Stimulated activated CD4-positive, alpha-beta T cell treated with anti-CD3 and anti-CD28 coated beads, TNF-alpha, amount 100 ng/mL, for 48 hours (primary cell): ENCODE measurements at places on chromosomes 2 and 18.

- DNase-seq = no peak
Measured at GRCh38 chr2:105788670-105789290, 44.1 kb downstream of the NCK2 start.

GRCh38 chr2:179050755-179051154, 818 bp upstream of the CCDC141 start:
- DNase-seq = no peak

DNA sequence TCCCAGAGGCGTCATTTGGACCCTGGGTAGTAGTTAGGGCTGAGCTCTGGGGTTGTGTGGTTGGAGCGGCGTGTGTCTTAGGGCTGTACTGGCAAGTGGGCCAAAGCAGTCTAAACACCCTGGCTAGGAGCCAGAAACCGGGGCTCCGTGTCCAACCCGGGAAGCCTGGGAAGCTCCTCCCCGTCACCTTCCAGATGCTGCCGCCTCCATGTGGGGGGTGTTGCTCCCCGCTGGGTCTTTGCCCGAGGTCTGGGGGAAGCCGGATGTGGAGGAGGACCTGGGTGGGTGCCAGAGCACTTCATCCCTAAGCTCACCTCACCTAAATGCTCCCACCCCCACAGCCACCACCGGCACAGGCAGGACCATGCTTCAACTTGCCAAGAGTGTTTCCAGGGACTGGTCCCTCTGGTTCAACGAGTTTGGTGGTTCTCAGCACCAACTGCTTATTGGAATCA, 25.4 kb downstream of the TET3 start:
- DNase-seq = no peak

DNA sequence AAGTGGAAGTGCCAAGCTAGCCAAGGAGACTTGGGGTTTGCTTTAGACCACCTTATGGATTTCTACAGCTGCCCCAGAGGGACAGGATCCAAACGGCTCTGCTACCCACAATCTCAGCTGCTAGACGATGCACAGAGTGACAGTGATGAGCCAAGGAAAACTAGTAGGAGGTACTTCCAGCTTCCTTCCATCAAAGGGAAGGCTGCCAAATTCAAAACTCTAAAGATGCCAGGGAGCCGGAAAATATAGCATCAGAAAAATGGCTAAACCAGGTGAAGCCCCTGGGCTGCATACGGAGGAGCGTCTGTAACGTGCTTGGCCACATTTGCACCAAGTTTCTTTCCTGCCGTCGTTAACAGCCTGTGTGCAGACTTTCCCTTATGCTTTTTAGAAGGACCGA, 245.5 kb upstream of the ZNF521 start:
- no peak for DNase-seq

DNA sequence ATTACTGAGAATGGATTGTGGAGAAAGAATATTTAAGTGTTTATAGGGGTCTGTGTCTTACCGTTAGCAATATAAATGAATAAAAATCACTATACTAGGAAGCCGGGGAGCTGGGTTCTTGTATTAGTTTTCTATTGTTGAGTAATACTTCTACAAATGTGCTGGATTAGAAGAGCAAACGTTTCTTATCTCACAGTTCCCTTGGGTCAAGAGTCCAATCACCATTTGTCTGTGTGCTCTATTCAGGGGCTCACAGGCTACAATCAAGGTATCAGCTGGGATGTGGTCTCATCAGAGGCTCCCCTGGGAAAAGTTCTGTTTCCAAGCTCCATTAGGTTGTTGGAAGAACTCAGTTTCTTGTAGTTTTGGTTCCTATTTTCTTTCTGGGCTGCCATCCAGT, 790.9 kb downstream of the CNTNAP5 start:
- no peak for DNase-seq
